Right lung (tissue), 10 donors: ENCODE measurements at places on chromosomes 1 and 21. TPM values are rescaled to one million over a fixed set of nuclear protein-coding genes. Genes with fewer than 3 reads are reported as not detected.

DNA sequence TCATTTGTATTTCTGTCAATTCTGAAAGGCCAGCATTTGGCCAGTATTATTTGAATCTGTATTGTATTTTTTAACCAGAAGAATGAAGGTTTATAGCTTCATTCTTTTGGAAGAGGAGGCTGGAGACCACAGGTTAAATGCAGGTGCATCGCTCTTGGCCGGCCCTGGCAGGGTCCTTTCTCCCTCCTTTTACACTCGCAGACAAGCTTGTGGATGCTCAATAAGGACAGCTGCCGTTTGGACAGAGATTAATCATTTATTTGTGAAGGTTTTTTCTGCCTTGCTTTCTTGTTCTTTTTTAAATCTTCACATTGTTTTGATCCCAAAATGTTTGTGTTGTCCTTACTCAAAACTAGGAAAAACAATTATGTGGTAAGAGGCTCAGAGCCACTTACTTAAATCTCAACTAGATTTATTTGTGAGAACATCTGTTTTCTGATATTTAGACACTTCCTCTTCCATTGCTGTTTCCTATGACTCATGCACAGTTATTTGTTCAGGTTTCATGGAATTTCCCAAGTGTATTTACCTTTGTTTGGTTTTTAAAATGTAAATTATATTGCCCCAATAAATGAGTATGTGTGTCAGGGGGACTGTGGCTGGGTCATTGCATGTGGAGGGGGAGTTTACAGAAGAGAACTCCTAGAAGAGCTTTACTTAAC is 46.7 kb upstream of the LAMC2 start:
- no peak for DNase-seq

DNA sequence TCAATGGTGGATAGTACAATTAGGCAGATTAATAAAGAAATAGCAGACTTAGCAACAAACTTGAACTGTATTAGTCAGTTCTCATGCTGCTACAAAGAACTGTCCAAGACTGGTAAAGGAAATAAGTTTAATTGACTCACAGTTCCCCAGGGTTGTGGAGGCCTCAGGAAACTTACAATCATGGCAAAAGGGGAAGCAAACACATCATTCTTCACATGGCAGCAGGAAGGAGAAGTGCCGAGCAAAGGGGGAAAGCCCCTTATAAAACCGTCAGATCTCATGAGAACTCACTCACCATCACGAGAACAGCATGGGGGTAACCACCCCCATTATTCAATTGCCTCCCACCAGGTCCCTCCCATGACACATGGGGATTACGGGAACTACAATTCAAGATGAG is 27.1 kb upstream of the PDE4B start:
- no peak for DNase-seq

- DNase-seq: peak; percentile 89
Observed at GRCh38 chr1:229625915-229626831, at the start of the genes TAF5L and URB2. TSS of gene TAF5L (minus strand) at chr1:229626122. CDS start at chr1:229614482, 11,640 bp downstream. TSS of gene URB2 (plus strand) at chr1:229626247. CDS start at chr1:229627634, 1,387 bp downstream.

DNA sequence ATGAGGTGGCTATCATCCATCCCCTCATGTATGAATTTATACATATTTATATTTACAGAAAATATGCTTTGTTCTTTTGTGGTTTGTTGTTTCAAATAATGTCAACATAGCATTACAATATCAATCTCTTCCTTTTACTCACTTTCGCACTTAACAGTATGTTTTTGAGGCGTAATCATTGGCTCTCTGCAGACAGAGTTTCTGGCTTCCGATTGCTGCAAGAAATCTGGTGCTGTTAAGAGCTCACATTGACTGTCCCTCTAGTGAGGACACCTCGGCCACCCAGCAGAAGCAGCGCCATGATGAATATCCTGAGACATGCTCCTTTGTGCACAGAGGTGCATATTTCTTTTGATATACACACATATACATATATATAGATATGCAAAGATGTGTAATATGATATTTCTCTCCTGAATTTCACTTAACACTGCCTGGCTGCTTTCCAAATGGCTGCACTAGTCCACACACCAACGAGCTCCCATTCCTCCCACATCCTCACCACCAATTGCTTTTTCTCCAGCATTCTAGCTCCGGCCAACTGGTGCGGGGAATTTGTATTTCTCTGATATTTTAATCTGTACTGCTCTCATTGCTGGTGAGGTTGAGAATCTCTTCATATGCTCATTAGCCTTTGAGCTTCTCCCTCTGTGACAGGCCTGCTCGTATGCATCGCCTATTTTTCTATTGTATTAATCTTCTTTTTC is 248.4 kb downstream of the SIPA1L2 start:
- no peak for DNase-seq

GRCh38 chr1:43990271-43991199 is 864 bp upstream of the CCDC24 start:
- DNase-seq: no peak

GRCh38 chr1:244221991-244222390 is 170.9 kb downstream of the ZBTB18 start:
- no peak for DNase-seq

- peak; percentile 42 for DNase-seq
Observed at GRCh38 chr1:67686267-67687197, 1.5 kb downstream of the GADD45A start.

DNA sequence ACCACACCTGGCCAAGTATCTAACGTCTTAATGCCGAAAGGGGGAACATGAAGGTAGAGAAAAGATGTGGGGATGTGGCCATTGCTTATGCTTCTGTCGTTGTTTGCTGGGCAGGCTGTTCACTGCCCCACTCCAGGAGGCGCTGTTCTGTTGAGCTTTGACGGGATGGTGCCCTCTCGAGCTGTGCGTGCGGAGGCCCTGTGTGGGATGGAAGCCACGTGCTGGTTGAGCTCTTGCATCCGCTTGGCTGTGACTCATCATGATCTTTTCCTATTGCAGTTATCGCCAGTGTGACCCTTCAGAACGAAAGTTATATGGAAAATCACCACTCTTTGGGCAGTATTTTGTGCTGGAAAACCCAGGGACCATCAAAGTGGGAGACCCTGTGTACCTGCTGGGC is 26.3 kb downstream of the MTARC1 start:
- DNase-seq: no peak

DNA sequence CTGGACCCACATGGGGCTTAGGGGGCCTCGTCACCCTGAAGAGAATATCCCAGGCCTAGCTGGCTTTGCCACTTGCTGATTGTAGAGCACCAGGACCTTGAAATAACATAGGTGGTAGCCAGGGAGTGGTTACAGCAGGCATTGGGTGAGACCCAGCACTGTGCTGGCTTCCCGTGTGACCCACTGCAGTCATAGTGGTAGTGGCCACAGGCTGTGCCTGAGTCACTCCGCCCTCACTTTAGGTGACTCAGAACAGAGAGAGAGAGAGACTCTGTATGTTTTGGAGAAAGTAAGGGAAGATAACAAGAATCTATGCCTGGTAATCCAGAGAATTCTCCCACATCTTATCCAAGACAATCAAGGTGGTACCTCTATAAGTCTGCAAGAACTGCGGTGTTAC is 98.7 kb upstream of the LHX8 start:
- no peak for DNase-seq

- DNase-seq: no peak
Observed at GRCh38 chr1:243213045-243213787, 41.9 kb downstream of the CEP170 start.

- DNase-seq: no peak
Observed at GRCh38 chr1:240794046-240794843, 182.3 kb upstream of the GREM2 start.

GRCh38 chr21:33750017-33750416 is 107.7 kb downstream of the ITSN1 start:
- no peak for DNase-seq

DNA sequence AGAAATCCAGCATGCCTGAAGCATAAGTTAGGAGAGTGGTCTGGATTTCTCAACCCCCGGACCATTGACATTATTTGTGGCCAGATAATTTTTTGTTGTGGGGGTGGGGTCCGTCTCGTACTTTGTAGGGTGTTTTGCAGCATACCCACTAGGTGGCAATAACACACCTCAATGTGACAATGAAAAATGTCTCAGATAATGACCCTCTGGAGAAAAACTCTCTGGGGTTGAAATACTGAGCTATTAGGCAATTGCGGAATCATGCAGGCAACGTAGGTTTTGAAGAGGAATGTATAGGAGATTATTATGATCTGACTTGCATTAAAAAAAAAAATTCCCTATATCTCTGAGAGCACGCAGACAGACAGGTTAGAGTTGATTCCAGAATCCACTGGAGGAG is 25.3 kb upstream of the RRP15 start:
- DNase-seq: no peak

DNA sequence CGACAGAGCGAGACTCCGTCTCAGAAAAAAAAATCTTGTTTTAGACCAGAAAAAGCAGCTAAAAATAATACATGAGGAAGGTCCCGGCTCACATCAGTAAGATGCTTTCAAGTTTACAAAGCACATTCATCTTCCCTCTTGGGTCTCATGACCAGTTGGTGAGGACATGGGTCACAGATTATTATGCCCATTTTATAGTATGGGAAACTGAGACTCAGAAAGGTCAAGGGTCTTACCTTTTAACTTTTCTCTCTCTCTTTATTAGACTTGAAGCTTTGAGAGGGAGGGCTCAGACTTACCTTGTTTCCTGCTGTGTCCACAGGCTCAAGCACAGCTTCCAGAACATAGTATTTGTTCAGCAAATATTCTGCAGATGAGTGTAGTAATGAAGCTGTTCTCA is 13.2 kb upstream of the RCC2 start:
- no peak for DNase-seq

DNA sequence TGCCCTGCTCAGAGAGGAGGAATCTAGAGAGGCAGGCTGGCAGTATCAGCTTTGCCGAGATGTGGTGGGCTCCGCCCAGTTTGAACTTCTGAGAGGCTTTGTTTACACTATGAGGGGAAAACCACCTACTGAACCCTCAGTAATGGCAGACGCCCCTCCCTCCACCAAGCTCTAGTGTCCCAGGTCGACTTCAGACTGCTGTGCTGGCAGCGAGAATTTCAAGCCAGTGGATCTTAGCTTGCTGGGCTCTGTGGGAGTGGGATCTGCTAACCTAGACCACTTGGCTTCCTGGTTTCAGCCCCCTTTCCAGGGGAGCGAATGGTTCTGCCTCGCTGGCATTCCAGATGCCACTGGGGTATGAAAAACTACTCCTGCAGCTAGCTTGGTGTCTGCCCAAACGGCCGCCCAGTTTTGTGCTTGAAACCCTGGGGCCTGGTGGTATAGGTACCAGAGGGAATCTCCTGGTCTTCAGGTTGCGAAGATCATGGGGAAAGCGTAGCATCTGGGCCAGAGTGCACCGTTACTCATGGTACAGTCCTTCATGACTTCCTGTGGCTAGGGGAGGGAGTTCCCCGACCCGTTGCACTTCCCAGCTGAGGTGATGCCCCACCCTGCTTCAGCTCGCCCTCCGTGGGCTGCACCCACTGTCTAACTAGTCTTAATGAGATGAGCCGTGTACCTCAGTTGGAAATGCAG is 43.6 kb downstream of the C21orf91 start:
- no peak for DNase-seq

DNA sequence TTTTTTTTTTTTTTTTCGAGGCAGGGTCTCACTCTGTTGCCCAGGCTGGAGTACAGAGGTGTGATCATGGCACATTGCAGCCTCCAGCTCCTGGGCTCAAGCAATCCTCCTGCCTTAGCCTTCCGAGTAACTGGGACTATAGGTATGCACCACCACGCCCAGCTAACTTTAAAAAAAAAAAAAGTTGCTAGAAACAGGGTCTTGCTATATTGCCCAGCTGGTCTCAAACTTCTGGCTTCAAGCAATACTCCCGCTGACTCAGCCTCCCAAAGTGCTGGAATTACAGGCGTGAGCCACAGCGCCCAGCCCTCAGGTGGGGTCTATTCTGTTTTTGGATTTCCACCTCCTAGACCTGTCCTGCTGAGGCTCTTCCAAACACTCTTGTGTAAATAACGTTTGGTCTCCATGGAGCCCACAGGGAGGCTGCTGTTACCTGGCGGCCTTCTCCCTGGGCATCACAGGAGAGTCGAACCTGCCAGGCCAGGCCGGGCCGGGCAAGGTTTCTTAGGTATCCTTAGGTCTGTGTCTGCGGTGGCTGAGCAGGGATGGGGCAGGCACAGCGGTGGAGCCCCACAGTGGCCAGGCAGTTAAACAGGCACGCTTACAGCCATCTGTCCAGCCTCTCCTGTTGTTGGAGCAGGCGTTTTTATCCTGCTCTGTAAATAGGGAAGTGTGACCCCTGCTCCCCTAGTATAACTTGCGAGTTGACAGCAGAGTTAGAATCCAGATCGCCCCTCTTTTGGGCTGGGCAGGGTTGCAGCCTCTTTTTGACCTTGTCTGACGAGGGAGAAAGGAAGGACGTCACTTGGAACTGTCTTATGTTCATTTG is 18.8 kb downstream of the PLEKHM2 start:
- DNase-seq: no peak

Gene SPRR2B
- polyA plus RNA-seq: not detected

Gene GUCA2B
- not detected for polyA plus RNA-seq

Gene CFAP74
- polyA plus RNA-seq: 4.1 TPM

Gene PTGER3
- 0.41 TPM for polyA plus RNA-seq

Gene C1orf167
- polyA plus RNA-seq: 0.29 TPM

Gene HSPA6
- polyA plus RNA-seq: 1.5 TPM

Gene KDF1
- 6.4 TPM for polyA plus RNA-seq

Gene FCRL1
- polyA plus RNA-seq: 0.12 TPM

Gene LEMD1
- 3.8 TPM for polyA plus RNA-seq

Gene TNFAIP8L2
- 2.8 TPM for polyA plus RNA-seq

Gene UBE2U
- 0.60 TPM for polyA plus RNA-seq
